ENCODE measurements at places on chromosomes 16 and 17. TPM values are rescaled to one million over a fixed set of nuclear protein-coding genes. Genes with fewer than 3 reads are reported as not detected.

ATP1B2 gene
- total RNA-seq: not detected

GRCh38 chr16:69903865-69904415, 47.2 kb upstream of the CLEC18A start:
- no peak for DNase-seq

- peak; percentile 30 for DNase-seq
Observed at GRCh38 chr16:28985211-28986041, 574 bp downstream of the LAT start.

GRCh38 chr16:13988038-13988437, 68.1 kb downstream of the ERCC4 start:
- no peak for DNase-seq

- DNase-seq: no peak
Observed at GRCh38 chr17:57420734-57421717, 164.7 kb downstream of the MSI2 start.

ASGR2 gene
- total RNA-seq: not detected

CASKIN2 gene
- total RNA-seq: 8.4 TPM

DNA sequence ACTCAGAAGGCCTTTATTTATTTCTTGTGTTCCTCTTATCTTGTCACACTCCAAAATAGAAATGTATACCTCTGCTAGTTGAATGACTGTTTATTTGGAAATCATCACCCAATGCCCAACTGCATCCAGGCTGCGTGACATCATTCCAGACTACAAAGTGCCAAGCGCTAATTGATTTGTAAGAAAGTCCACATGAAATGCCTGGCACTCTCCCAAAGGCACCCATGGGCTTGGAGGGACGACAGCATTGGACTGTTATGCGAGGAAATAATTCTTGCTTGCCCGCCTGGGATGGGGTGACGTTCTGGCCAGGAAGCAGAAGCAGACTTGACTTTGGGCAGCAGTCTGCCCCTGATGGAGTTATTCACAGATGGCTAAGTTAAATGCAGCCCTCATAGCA, 165.9 kb downstream of the CDH13 start:
- no peak for DNase-seq

GRCh38 chr16:58843675-58844074, 109.6 kb upstream of the GOT2 start:
- peak; percentile 31 for DNase-seq

DNA sequence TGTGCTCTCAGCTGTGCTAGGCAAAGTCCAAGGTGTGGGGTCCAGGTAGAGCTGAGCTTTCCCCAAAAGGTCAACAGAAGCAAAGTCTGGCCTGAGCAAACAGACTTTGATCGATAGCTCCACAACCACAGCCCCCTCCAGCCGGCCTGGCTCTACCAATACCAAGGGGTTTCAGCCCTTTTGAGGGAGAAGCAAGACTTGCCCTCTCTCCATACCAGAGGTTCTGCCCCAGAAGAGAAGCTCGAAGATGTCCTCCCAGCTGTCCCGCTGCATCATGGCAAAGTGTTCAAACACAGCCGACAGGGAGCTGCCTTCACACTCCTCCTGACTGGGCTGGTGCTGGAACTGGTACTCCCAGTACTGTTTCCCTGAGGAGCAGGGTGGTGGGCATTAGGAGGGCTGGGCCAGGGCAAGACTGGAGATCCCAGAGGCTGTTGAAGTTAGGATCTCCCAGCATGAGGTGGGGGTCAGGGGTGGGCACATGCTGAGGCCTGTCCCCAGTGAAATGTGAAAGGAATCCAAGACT, 1.7 kb downstream of the VTN start:
- no peak for DNase-seq

- no peak for DNase-seq
Observed at GRCh38 chr16:4071686-4072561, 44.3 kb downstream of the ADCY9 start.

DNA sequence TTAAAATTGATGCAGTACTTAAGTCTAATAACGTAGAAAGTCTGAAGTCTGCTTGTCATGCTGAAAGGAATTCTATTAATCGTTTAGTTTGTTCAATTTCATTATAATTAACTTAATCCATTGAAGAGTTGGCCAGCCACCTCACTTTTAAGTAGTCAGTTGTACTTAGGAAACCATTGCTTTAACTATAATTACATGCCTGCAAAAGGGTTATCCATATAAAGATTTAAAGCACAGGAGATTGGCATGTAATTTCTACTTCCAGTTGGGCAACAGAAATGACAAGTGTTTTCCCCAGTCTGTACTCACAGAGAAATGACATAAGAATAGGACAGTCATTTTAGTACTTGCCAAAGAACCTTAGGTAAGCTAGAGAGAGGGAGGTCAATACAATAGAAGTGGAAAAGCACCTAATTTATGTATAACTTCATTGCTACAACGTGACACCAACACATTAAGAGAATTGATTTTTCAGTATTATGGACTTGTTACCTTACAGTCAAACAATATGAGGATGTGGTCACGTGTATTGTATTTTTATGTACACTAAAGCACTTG, 3.7 kb upstream of the USP32 start:
- DNase-seq: no peak

NRN1L gene
- total RNA-seq: not detected

JUP gene
- 78.6 TPM for total RNA-seq

DNA sequence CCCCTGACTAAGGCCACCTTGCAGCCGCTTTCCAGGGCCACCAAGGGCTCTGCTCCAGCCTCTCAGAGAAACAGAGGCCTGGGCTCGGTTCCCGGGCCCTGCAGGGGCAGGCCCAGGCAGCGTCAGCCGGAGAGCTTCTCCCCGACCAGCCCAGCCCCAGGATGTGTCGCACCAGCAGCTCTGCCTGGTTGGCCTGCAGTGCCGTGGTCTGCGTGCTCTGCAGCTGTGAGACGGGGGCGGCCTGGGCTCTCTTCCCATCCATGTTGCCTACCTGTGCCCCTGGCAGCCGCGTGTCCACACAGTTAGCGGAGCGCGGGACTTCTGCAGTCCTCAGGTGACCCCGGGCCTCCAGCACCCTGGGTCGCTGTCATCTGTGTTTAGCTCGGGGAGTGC, 4.8 kb downstream of the IGFALS start:
- no peak for DNase-seq

GRCh38 chr16:19639986-19640421, 78.0 kb downstream of the KNOP1 start:
- DNase-seq: no peak

DNA sequence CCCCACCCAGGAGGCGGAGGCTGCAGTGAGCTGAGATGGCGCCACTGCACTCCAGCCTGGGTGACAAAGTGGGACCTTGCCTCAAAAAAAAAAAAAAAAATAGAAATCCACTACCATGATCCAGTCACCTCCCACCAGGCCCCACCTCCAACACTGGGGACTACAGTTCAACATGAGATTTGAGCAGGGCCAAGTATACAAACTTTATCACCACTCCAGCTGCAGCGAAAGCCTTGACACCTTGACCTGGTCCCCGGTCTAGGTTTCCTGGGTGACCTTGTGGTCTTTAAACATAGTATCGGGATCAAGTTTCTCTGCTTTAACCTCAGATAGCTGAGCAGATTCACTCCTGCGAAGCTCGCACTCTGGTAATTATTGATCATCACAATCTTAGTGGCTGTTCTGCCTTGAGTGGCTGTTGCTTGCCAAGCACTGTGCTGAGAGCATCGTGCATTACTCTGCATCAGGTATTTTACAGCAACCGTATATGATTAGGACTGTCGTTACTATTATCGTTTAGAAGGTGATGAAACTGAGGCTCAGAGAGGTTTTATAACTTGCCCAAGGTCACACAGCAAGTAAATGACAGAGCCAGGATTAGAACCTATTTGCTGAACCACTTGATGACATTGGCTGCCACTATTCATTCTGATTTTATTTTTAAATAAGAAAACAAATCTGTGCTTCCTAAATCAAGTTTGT, 50.3 kb upstream of the MEAK7 start:
- DNase-seq: no peak

- peak; percentile 88 for DNase-seq
Observed at GRCh38 chr17:32461853-32462617, 17.7 kb downstream of the PSMD11 start.

- no peak for DNase-seq
Observed at GRCh38 chr17:78644224-78644623, 67.0 kb upstream of the DNAH17 start.

DNA sequence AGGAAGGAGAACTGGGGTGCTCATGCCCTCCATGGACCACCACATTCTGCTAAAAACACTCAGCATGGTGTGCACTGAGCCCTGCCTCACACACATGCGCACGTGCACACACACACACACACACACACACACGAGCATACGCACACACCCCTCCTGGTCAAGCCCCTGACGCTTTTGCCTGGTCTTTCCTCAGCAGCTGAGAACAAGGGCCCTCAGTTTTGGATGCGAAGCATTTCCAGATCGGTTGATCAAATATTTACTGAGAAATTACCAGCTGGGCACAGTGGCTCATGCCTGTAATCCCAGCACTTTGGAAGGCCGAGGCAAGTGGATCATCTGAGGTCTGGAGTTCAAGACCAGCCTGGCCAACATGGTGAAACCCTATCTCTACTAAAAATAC, 20.1 kb upstream of the RAI1 start:
- no peak for DNase-seq

FOXJ1 gene
- total RNA-seq: not detected

DNA sequence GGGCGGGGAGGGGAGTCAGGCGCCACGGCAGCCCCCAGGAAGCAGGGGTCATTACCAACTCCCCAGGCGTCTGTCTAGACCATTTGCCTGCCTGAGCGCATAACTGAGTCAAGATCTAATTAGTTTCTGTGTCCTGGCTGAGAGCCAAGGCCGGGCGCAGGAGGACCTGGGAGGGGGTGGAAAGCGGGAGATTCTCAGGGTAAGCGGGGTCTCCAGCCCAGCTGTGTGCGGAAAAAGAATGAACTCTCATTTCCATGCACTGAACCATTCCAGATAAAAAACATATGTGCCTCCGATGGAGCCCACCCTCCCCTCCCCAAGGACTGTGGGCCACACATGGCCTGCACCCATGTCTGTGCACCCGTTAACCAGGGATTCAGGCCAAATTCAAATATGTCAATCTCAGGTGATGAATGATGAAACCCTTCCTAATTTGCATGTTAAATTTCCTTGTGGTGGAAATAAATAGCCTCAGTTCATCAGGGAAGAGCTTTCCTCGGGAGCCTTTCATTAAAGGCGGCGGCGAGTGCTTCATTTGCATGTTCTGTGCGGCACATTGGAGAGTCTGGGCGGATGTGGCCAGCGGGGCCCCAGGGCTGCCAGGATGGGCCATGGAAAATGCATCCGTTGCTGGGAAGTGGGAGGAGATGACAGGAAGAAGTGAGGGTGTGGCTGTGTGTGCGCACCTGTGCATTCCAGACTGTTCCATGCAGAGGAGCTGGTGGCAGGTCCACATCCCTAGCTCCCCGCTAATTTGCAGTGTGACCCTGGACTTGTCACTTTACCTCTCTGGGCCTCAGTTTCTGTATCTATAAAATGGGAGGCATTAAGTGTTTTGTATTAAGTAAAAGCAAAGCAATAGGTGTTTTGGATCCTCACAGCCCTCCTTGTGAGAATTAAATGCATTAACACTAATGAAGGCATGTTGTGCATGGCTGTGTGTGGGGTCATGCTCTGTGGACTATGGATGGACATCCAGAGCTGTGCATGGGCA, 151.1 kb downstream of the SDK2 start:
- DNase-seq: no peak

AXIN2 gene
- 1.2 TPM for total RNA-seq

GRCh38 chr16:57019746-57020145, 30.4 kb downstream of the NLRC5 start:
- no peak for DNase-seq

Data from A172 (cell line).